ENCODE measurements at places on chromosomes 12 and 14.

- no peak for DNase-seq
Measured at GRCh38 chr12:106112145-106112821, 26.5 kb downstream of the NUAK1 start.

DNA sequence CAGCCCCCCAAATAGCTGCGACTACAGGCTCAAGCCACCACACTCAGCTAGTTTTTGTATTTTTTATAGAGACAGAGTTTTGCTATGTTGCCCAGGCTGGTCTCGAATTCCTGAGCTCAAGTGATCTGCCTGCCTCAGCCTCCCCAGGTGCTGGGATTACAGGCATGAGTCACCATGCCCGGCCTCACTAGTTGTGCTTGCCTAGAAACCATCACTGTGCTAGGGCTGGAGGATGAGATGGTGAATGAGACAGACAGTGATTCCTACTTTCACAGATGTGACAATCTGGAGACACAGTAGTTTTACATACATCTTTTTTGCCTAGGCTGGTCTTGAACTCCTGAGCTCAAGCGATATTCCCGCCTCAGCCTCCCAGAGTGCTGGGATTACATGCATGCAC lies 7.5 kb upstream of the MSI1 start:
- DNase-seq, result no peak

- DNase-seq, result no peak
Measured at GRCh38 chr12:90514325-90514724, 440.7 kb downstream of the CCER1 start.

GRCh38 chr14:68873376-68873775 lies 80.5 kb upstream of the ZFP36L1 start:
- DNase-seq, result no peak

GRCh38 chr12:124909831-124910560 lies 4.5 kb downstream of the UBC start:
- no peak for DNase-seq

GRCh38 chr12:71027856-71028255 lies 107.3 kb upstream of the PTPRR start:
- DNase-seq, result no peak

DNA sequence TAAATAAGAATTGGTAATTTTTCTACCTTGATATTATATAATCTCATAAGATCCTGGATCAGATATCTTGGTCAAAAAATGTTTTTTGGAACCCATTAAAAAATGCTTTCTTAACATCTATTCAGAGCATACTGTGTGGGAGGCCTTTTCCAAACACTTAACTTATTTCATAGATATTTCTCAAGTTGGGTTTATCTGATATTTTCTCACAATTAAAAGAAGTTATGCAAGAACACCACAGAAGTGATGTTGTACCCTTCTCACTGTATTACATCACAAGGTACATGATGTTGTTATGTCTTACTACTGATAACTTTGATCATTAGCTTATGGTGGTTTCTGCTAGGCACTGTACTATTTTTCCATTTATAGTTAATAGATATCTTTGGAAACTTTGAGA lies 23.4 kb upstream of the PRPF39 start:
- DNase-seq, result no peak

- DNase-seq, result no peak
Measured at GRCh38 chr14:71799841-71800240, 132.4 kb upstream of the RGS6 start.

DNA sequence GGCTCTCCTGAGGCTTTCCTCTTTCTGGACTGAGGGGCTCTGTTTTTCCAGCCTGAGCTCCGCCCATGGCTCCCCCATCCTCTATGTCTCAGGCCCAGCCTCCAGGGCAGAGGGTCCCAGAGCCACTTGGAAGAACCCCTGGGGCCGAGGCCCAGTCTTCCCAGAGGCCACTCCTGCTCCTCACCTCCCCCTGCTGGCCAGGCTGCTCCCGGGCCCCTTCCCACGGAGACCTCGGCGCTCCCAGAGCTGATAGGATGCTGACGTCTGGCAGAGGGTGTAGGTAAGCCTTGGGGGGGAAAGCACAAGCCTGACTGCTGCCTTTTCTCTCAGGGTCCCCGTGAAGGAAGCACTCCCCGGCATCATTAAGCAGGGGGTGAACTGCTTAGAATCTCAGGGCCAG lies 51.4 kb downstream of the ERH start:
- DNase-seq, result no peak

DNA sequence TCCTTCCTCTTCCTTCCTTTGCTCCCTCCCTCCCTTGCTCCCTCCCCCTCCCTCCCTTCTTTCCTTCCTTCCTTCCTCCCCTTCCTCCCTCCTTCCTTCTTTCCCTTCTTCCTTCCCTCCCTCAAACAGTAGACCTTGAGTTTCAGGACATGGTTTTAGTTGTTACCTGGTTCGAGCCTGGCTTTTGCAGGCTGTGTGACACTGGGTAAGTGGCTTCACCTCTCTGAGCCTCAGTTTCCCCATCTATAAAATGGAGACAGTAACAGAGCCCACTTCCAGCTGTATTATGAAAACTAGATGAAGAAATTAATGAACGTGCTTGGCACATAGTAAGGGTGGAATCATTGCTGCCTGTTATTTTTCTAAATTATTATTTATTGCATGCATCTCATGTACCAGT lies 171.0 kb upstream of the LHX5 start:
- DNase-seq, result no peak

- DNase-seq, result no peak
Measured at GRCh38 chr14:61642614-61642982, 52.7 kb upstream of the HIF1A start.

GRCh38 chr14:50560931-50561285 lies 963 bp downstream of the ATL1 start:
- DNase-seq, result peak; percentile 48

- DNase-seq, result peak; percentile 68
Measured at GRCh38 chr14:77212943-77213678, 31.5 kb downstream of the TMEM63C start.

DNA sequence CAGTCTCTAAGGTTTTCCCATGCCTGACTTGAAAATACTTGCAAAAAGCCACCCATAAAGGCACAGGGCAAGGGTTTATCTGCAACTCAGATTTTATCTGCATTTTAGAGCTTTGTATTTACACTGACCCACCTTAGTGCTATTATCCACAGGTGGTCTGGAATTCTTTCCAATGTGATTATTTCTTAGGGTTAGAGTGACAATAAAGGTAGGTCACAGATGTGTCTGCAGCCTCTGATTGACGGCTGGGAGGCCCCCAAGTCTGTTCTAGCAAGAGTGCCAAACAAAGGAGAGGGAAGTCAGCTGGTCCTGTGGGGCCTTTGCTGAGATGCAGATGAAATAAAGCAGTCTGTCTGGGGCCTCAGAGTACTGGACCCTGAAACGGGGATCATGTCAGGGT lies 64.0 kb downstream of the FRMD6 start:
- no peak for DNase-seq

DNA sequence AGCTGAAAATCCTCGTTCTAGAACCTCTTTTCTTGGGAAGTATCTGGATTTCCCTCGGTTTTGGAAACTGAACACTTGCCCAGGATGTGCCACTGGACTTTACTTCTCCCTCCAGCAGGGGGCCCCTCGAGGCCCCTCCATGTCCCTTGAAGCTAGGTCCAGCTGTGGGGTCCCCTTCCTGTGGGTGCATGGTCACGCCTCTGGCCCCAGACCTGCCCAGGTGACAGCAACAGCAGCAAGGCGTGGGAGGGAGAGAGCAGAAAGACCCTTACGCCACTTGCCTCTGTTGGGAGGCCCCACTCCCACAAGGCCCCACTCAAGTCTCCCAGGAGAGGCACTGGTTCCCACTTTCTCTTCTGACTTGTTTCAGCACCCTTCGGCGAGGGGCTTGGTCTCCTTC lies 3.1 kb downstream of the SLC25A29 start:
- no peak for DNase-seq

GRCh38 chr14:19873178-19873577 lies 1.8 kb upstream of the OR4K2 start:
- DNase-seq, result no peak

DNA sequence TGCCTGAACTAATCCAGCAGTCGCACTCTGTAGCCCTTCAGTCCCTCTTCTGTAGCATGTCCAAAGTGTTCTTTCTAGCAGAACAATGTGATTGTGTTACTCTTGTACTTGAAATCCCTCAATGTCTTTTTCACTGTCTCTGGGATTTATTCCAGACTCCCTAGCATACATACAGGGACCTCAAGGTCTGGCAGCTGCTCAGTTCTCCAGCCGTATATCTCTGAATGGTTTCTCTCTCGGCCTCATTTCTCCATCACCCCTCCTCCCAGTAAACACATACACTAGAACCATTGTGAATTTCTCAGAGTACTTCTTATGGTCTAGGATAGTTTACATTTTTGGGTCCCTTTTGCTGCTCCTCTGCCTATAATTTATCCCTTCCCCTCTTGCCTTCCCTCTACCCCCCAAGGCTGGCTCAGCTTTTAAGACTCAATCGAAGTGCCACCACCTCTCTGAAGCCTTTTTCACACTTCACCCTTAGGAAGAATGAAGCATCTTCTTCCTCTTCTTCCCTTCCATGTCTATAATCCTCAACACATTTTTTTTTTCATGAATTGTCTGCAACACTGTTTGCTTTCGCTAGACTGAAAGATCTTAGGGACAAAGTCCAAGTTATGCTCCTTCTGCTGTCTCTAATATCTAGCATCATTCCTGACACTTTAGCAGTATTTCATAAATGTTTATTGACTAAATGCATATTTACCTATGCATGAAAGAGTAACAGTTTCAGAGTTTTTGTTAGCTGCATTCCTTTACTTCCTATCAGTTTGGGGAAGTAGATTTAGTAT lies 446.1 kb downstream of the ZFP36L1 start:
- no peak for DNase-seq

- DNase-seq, result no peak
Measured at GRCh38 chr12:120610560-120610959, 29.4 kb upstream of the POP5 start.

GRCh38 chr14:81246461-81247270 lies 25.9 kb upstream of the GTF2A1 start:
- DNase-seq, result no peak

GRCh38 chr12:118361889-118362288 lies 10.8 kb downstream of the TAOK3 start:
- DNase-seq, result no peak

GRCh38 chr12:88889326-88890110 lies 309.2 kb upstream of the KITLG start:
- DNase-seq, result no peak

DNA sequence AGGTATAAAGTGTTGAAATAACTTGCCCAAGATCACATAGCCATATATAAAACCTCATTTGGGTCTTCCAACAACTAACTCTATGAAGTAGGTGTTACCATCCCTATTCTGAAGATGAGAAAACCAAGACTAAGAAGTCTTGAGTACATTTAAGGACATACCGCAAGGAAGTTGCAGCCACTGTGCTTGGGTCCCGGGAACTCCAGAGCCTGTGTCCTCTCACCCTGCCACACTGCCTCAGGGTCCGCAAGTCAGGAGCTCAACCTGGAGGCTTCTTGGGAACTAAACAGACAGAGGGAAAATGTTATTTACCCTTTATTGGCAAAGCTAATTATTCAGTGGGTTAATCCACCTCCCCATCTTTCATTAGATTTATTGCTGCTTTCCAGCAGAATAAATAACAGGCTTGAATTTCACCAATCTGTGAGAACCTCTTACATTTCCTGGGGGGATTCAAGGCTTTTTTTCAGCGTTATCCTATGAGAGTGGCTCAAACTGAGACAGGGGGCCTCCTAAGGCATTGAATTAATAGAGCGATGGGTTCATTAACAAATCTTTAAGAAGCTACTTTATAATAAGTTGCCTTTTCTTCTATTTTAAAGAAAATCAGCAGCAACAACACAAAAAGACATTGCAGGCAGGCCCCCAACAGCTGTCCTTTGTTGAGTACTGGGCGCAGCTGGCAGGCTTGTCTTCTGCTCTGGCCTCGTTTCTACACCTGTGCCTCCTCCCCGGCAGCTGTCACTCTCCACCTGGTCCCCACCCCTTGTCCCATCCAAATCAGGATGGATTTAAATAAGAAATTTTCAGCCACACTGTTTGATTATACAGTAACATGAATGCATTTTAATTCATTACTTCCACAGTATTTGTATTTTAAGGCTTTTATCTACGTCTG lies 25.3 kb downstream of the PHLDA1 start:
- peak; percentile 52 for DNase-seq

DNA sequence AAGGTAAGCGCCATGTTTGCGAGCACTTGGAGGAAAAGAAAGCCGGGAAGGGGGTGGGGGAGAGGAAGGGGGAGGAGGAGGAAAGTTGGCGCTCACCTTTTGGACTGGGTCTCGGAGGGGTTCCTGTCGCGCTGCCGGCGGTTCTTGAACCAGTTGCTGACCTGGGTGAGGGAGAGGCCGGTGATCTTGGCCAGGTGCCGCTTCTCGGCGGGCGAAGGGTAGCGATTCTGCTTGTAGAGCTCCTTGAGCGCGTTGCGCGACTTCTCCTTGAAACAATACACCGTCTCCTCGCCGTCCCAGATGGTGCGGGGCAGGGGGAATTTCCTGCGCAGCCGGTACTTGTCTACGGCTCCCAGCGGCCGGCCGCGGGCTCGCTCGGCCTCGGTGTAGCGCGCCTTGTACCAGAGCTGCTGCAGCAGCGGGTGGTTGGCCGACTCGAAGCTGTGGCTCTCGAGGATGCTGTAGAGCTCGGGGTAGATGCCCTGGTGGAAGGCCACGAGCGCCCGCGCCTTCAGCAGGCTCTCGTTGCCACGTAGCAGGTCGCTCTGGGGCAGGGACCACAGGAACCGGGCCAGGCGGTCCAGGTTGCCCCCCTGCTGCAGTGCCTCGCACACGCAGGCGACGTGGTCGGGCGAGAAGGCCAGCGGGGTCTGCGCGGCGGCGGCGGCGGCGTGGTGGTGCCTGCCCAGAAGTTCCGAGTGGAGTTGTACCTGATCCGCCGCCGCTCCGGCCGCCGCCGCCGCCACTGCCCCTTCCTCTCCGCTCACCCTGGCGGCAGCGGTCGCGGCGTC lies 840 bp downstream of the SIX4 start:
- peak; percentile 11 for DNase-seq

- no peak for DNase-seq
Measured at GRCh38 chr12:27179400-27180214, 64.5 kb upstream of the STK38L start.

DNA sequence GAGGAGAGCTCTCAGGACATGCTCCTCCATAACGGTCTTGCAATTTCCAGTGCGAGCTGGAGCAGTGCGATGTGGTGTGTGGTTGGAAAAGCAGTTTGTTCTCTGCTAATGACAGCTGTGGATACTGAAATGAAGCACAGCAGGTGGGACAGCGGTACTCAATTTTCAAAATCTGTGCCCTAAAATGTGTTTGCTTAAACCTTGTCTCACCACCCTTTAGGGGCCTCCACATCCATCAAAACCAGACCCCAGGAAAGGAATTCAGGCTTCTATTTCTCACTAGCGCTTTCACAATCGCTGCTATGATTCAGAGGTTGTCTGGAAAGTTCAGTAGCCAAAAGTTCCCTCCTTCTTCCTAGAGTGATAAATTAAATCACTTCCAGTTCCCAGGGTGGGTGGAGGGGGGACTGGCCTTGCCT lies 440.8 kb downstream of the EGLN3 start:
- DNase-seq, result no peak

All from NCI-H510A (cell line).